Stimulated activated CD8-positive, alpha-beta memory T cell treated with anti-CD3 and anti-CD28 coated beads, Interleukin-4, amount 100 ng/mL, for 1 hour (primary cell): ENCODE measurements at places on chromosomes 5 and 9.

DNA sequence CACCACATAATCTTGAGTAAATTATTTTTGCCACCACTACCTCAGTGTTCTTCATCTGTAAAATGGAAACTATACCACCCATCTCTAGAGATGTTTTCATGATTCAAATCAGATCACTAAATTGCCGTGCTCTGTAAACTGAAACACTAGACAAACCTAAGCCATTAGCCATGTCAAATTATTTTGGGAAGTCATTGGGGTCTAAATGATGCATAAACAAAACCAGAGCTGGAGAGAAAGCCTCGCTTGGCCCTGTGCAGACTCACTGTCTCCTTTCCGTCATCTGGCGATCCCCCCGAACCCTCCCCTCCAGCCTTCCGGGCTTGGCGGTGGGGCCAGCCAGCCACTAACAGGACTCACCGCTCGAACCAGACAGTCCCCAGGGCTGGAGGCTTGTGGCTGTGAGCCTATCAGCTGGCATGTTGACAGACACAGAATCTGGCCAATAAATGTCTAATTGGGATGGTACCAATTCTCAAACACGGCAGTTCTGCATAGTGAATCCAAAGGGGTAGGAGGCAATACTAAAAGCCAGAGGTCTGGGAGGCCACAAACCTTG, 256.5 kb downstream of the SEC61B start:
- DNase-seq, result no peak

DNA sequence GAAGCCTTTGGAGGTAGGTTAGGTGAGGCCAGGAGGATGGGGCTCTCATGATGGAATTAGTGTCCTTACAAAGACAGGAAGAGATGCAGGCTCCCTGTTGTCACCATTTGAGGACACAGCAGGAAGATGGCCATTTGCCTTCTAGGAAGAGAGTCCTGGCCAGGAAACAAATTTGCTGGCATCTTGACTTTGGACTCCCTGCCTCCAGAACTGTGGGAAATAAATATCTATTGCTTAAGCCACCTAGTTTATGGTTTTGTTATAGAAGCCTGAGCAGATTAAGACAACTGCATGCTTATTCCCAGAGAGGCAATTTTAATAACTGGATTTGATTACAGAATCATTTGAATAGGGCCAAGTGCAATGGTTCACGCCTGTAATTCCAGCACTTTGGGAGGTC, 50.5 kb upstream of the EPB41L4B start:
- no peak for DNase-seq

- no peak for DNase-seq
These were observed 122.5 kb downstream of the TRPM3 start for GRCh38 chr9:70998962-70999361.

- DNase-seq, result no peak
These were observed 46.9 kb downstream of the CLINT1 start for GRCh38 chr5:157812086-157812485.

- DNase-seq, result no peak
These were observed 288.1 kb downstream of the NNT start for GRCh38 chr5:43891112-43891511.

- DNase-seq, result no peak
These were observed 522.3 kb upstream of the ST8SIA4 start for GRCh38 chr5:101425339-101425859.

- DNase-seq, result no peak
These were observed 32.2 kb downstream of the ALDH7A1 start for GRCh38 chr5:126562823-126563222.

- no peak for DNase-seq
These were observed 97.5 kb downstream of the HTR4 start for GRCh38 chr5:148556835-148557234.

- DNase-seq, result no peak
These were observed 370.0 kb downstream of the ZSWIM6 start for GRCh38 chr5:61701877-61702602.

GRCh38 chr9:15135164-15135792, 171.7 kb downstream of the TTC39B start:
- DNase-seq, result no peak
